NCI-H774 (cell line): ENCODE measurements at places on chromosomes 12 and 14.

- DNase-seq = no peak
These were observed 17.0 kb upstream of the NUBPL start for GRCh38 chr14:31543969-31544799.

- DNase-seq = no peak
These were observed 101.1 kb upstream of the BCL2L14 start for GRCh38 chr12:11969437-11970154.

- no peak for DNase-seq
These were observed 910.1 kb downstream of the GALC start for GRCh38 chr14:87082917-87083316.

GRCh38 chr12:109926016-109926415 is 25.9 kb downstream of the TCHP start:
- DNase-seq = no peak

GRCh38 chr12:115354007-115354890 is 670.3 kb upstream of the TBX3 start:
- DNase-seq = no peak

DNA sequence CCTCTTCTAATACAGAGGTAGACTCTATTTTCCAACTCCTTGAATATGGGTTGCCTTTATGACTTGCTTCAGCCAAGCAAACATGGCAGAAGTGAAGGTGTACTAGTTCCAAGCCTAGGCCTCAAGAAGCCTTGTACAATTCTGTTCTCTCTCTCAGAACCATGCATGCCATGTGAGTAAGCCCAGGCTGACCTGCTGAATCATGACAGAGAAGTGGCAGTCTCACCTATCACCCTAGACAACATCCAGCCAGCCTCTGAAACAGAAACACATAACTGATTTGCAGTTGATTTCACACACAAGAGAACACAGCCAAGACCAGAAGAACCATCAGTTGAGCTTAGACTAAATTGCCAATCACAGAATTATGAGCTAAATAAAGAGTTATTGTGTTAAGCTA is 157.2 kb downstream of the GARIN6 start:
- no peak for DNase-seq

- DNase-seq = peak; percentile 83
These were observed 79.3 kb upstream of the TSPAN11 start for GRCh38 chr12:30847259-30847658.

GRCh38 chr14:32476532-32476931 is 147.4 kb downstream of the AKAP6 start:
- no peak for DNase-seq

- no peak for DNase-seq
These were observed 3.5 kb downstream of the MYF6 start for GRCh38 chr12:80710727-80711449.

DNA sequence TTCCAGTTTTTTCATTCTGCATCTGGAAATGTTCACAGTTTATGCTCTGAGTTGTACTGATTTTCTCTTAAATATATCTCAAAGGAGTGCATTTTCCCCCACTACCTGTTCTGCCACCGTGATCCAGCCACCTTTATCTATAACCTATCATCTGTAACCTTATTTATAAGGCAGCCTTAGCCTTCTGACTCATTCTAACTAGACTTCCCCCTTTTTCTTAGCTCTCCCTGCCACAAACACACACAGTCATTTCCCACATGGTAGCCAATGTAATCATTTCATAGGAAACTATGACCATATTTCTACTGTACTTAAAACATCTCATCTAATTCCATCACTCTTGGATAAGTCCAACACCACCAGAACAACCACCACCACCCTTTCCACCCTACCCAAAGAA is 10.8 kb upstream of the GYS2 start:
- no peak for DNase-seq

DNA sequence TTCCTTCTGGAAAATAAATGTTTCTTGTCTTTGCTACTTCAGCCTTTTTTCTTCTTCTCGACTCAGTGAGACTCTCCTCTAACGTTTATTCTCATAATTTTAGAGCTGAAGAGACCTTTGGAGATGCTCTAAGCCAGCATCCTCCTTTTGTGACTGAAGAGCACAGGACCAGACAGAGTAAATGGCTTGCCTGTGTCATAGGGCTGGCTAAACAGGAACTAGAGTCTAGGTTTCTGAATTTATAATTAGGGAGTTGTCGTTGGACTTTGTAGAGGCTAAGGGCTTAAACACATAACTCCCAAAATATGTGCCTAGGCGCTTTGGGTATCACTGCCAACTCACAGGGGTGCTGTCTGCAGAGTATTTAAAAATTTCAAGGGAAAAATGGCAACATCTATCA is 98.5 kb downstream of the FGD4 start:
- DNase-seq = no peak

DNA sequence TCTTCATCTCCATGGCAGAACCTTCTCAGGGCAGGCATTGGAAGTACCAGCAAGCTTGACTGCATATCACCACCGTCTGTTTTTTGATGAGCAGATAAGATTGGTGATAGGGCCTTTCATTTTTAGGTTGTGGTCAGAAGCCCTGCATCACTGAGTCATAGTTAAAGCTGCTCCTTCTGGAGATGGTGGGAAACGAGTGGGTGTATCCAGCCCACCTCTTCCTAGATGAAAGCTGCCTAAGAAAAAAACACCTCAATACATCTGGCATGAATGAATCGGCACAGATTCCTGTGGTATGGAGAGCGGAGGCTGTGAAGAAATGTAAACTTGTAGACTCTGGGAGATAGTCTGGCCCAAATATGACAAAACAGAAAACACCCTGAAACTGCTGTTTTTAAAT is 248.7 kb upstream of the EGLN3 start:
- DNase-seq = no peak

DNA sequence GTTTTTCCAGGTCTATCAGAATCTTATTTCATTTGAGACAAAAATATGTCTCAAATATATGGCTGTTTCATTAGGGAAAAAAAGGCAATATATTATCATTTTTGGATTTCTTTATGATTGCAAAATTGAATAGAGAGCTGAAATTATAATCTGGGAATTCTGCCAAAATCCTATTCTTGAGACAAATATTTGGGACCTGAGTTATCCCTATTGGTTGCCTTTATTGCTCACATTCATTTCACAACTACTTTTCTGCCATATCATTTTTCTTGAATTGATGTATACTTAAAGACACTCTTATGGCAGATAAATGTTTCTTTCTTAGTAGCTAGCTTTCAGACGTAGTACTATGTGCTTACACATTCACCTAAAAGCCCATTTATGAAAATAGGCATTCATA is 241.6 kb upstream of the NOVA1 start:
- no peak for DNase-seq

GRCh38 chr12:6056406-6057240 is 67.8 kb downstream of the VWF start:
- no peak for DNase-seq

GRCh38 chr12:47876440-47876960 is 28.3 kb downstream of the VDR start:
- DNase-seq = no peak

- DNase-seq = no peak
These were observed 95.1 kb upstream of the CNTN1 start for GRCh38 chr12:40597133-40597532.

DNA sequence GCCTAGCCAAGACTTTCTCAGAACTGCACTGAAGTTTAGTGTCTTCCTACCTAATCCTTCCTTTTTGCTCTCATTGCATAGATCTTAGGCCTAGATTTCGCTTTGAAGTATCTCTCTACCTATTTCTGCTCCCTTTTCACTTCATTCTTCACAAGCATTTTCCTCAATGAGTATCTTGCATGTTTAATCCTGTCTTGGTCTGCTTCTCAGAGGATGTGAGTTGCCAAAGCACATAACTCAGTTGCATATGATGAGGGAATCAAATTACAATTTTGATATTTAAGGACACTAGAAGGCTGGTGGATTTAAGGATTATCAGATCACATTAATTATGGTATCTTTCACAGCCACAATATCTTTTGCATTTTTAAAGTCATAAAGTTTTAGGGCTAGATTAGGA is 195.5 kb upstream of the DAAM1 start:
- no peak for DNase-seq

DNA sequence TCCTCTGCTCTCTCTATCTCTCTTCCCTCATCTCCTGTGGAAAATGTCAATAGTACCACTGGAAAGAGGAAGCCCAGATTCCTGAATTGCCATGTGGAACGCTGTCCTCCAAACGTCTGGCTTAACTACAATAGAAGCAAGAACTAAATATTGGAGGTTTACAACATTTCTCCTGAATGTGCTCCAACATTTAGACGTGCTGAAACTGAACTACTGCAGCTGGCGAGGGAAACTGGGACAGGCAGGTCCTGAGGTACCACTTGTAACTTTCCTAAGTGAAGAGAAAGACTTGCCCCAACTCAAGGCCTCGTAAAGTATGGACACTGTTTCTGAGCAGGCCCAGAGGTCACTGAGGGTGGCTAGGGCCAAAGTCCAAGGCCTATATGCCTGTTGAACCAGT is 187.7 kb downstream of the NTF3 start:
- DNase-seq = no peak

DNA sequence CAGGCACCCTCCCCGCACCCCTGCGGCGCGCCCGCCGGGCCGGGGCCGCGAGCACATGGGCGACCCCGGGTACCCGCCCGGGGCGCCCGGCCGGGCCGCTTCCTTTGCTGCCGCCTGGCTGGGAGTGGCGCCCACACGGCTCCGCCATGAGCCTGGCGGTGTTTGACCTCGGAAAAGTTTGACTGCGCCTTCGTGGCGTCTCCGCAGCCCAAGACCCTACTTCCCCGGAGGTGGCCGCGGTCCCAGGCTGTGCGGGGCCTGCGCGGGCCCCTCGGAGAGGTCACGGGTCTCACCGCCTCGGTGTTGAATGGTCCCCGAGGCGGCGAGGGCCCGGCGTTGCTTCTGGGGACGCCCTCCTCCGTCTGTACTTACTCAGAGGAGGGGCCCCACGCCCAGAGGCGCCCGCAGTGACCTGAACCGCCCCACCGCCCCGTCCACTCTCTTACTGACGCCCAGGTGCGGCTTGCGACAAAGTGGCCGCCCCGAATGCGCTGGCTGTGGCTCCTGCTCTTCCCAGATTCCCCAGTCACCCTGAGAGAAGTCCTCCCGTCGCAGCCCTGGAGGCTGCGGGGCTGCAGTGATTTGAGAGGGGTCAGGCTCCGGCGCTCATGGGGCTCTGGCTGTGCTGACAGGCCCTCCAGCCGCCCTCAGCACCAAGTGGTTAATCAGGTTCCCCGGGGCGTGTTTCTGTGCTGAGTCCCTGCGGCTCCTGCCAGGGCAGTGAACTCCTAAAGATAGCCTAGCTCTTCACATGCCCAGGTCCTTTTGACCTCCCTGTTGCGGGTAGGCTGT is 5.8 kb downstream of the KMT5A start:
- DNase-seq = no peak

DNA sequence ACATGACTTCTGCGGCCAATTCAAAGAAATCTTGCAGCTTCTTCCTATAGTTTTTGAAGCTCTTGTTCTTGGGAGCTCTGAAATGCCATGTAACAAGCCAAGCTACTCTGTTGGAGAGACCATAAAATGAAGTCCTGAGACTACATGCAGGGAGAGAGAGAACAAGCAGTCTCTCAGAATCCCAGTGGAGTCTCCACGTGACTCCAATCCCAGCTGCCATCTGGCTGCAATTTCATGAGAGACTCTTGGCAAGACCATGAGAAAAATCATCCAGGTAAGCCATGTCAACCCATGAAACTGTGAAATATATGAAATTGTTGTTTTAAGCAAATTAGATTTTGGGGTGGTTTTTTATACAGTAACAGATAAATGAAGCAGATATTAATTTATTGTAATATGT is 54.4 kb downstream of the KLRG1 start:
- no peak for DNase-seq

GRCh38 chr14:60116181-60116580 is 24.5 kb downstream of the PCNX4 start:
- no peak for DNase-seq

- DNase-seq = no peak
These were observed 108.4 kb downstream of the PTPRR start for GRCh38 chr12:70812136-70812535.

GRCh38 chr12:39427360-39427808 is 15.5 kb downstream of the KIF21A start:
- no peak for DNase-seq

- DNase-seq = no peak
These were observed 467.3 kb downstream of the NRXN3 start for GRCh38 chr14:78637489-78637888.

DNA sequence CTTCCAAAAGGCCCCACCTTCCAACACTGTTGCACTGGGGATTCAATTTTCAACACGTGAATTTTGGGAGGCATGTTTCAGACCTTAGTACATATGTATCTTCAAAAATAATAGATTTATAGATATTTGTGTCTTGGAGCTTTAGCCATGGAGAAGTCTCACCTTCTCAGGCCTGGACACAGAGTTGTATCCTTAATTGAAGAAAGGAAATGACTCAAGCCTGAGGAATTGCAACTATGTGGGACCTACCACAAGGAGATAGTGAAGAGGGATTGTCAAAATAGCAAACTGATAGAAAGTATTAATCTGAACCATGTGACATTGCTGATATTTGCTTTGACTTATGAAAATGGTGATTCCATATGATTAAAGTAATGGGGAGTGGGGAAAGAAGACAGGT is 89.8 kb downstream of the ACSS3 start:
- no peak for DNase-seq

DNA sequence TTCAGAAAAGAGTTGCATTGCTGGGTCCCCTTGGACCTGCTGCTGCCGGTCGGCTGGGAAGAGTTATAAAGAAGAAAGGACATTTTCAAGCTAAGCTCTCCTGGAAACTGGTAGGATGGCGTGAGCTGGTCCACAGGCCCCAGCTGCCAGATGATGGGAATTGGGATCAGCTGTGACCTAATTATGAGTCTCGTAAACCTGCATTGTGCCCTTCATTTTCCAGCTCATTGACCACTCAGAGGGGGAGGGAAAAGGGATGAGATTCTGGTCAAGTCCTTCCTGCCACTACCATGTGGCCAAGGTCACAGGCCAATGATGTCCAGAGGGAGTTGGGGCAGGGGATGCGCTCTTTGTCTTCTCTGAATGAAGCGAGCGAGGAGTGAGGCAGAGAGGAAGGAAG is 320.9 kb downstream of the NRXN3 start:
- no peak for DNase-seq

GRCh38 chr14:80304125-80304766 is 92.9 kb upstream of the DIO2 start:
- no peak for DNase-seq

DNA sequence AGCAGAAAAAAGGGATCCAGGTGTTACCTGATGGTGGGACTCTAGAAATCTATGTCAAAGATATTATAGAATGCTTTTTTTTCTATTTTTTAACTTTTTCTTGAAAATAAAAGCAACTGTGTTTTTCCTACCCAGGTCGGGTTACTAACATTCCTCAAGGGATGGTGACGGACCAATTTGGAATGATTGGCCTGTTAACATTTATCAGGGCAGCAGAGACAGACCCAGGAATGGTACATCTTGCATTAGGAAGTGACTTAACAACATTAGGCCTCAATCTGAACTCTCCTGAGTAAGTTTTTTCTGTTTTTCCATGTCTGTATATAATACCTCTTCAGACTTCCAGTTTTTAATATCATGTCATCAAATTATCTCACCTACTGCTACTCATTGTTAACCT is 27.6 kb upstream of the KCNMB4 start:
- DNase-seq = no peak

GRCh38 chr12:52561880-52562449 is 9.0 kb upstream of the KRT71 start:
- no peak for DNase-seq

- DNase-seq = no peak
These were observed 48.9 kb downstream of the TRAF3 start for GRCh38 chr14:102826161-102826560.
